ENCODE measurements at places on chromosomes 3 and 15. TPM values are rescaled to one million over a fixed set of nuclear protein-coding genes. Genes with fewer than 3 reads are reported as not detected.

- DNase-seq, result no peak
Measured at GRCh38 chr3:32968920-32969389, 17.5 kb downstream of the CCR4 start.

The TMEM40 gene
- not detected for total RNA-seq

DNA sequence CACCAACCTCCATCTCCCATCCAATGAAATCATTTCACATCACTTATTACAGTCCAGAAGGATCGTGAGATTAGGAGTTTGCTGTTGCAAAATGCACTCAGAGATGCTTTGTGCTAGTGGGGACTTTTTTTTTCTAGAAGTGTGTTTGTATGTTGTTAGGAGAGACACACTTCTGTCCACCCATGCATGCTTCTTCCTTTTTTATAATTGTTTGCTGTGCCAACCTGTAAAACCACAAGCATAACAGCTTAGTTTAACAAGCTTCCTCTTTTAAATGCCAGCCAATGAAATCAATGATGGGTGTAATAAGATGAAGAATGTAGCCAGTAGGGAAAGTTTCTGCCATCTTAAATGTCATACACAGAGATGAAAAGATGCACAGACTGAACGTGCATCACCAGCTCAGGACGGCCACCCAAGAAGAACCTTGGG is 305.6 kb upstream of the STT3B start:
- DNase-seq, result no peak

- no peak for DNase-seq
Measured at GRCh38 chr3:169790687-169791429, 17.7 kb downstream of the MYNN start.

The GPR156 gene
- total RNA-seq, result 0.78 TPM

The SLC26A6 gene
- total RNA-seq, result 7.1 TPM

The SLC28A2 gene
- total RNA-seq, result not detected

DNA sequence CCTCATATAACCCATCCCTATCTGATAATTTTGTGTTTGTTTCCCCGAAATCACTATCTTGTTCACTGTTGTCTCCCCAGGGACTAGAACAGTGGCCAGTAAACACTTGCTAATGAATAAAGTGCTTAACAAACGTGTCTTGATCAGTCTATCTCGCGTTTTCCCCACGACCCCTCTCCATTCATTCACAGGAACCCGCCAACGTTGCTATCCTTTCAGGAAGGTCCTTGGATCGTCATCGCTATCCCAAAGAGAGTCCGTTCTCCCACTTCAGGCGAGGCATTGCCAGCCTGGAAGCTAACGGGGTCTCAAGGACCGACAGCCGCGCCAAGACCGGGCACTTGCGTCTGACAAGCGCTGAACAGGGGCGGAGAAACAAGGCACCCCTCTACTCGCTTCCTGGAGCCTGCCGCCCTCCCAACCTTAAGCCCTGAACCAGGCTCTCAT is 344 bp downstream of the LINS1 start:
- DNase-seq, result no peak

The MUC20 gene
- total RNA-seq, result 10.0 TPM

DNA sequence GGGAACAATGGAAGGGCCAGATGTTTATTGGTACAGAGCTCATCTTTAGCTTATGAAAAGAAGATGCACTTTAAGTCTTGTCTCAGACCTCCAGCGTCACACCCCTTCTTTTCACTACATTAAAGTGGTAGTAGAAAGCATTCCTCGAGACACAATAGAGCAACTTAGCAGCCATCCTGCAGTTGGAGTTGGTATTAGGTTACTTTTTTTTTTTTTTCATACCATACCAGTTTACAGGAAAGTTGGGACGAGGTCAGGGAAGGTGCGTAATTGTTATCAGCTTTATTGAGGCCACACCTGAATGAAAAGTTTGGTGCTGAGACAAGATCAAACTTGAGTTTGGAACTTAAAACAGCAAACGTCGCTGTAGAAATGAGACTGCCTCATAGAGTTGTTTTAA is 203.8 kb downstream of the SOX2 start:
- no peak for DNase-seq

- no peak for DNase-seq
Measured at GRCh38 chr3:4812591-4812990, 166.6 kb upstream of the BHLHE40 start.

The TMEM108 gene
- total RNA-seq, result 12.1 TPM

DNA sequence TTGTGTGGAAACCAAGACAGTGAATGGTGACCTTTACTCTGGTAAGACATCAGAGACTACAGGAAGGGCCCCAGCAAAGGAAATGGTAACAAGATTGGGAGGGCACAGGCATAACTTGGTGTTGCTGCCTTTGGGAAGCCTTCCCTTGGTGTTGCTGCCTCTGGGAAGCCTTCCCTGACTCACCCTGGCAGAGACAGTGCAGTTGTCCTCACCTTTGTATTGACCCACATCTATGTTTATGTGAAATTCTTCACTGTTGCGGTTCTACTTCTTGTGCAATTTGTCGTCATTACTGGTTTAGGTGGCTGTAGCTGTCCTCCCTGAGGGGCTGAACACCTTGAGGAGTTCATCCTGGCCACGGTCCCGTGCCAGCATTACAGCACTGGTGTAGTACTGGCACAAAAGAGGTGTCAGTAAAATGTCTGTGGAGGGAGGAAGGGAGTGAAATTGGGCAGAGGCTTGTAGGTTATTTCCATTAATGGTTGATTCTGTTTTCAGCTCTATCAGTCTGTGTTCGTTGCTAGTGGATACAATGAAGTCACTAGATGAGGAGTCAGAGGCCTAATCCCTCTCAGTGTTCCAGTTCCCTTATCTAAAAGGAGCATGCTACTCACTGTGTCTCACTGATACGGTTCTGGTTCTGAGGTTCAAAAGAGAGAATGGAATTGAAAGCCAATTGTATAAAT is 21.6 kb downstream of the IFT122 start:
- no peak for DNase-seq

DNA sequence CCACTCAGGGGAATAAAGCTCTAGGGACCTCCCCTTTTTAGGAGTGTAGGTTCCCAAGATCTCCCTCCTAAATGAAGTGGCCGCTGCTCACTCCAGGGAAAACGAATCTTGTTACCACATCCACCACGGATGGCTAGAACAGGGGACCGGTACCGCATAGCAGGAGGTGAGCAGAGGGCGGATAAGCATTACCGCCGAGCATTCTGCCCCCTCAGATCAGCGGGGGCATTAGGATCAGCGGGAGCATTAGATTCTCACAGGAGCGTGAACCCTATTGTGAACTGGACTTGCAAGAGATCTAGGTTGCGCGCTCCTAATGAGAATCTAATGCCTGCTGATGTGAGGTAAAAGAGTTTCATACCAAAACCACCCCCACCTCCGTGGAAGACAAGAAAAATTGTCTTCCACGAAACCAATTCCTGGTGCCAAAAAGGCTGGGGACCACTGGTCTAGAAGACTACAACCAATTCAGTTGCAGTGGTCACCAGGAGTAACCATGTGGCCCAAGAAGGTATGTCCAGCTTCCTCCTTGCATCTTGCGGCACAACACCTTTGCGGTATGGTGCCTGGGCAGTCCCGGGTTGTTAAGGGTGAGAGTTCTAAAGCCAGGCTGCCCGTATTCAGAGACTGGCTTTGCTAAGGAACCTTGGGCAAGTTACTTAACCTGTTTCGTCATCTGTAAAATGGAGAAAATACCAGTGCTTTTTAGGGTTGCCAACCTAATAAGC is 1.1 kb upstream of the SS18L2 start:
- no peak for DNase-seq

GRCh38 chr15:78065284-78065872 is 12.1 kb downstream of the TBC1D2B start:
- peak; percentile 96 for DNase-seq

The KNL1 gene
- total RNA-seq, result 0.17 TPM

- no peak for DNase-seq
Measured at GRCh38 chr3:177527182-177527581, 329.9 kb upstream of the TBL1XR1 start.

The PGBD4 gene
- total RNA-seq, result 1.7 TPM

GRCh38 chr3:117106396-117106795 is 396.8 kb downstream of the TUSC7 start:
- no peak for DNase-seq

GRCh38 chr3:113658107-113658506 is 38.3 kb downstream of the USF3 start:
- DNase-seq, result no peak

The QARS1 gene
- total RNA-seq, result 179 TPM

DNA sequence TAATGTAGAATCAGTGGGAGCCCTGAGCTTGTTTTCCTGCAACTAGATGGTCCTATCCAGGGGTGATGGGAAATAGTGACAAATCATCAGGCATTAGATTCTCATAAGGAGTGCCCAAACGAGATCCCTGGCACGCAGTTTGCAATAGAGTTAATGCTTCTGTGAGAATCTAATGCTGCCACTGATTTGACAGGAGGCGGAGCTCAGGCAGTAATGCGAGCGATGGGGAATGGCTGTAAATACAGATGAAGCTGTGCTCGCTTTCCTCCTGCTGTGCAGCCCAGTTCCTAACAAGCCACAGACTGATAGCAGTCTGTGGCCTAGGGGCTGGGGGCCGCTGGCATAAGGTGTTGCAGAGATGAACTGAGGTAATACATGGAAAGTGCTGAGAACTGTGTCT is 28.3 kb upstream of the TMEM42 start:
- DNase-seq, result no peak

GRCh38 chr15:78322243-78322642 is 17.9 kb upstream of the CRABP1 start:
- no peak for DNase-seq

- no peak for DNase-seq
Measured at GRCh38 chr15:66938114-66938830, 127.1 kb upstream of the SMAD3 start.

DNA sequence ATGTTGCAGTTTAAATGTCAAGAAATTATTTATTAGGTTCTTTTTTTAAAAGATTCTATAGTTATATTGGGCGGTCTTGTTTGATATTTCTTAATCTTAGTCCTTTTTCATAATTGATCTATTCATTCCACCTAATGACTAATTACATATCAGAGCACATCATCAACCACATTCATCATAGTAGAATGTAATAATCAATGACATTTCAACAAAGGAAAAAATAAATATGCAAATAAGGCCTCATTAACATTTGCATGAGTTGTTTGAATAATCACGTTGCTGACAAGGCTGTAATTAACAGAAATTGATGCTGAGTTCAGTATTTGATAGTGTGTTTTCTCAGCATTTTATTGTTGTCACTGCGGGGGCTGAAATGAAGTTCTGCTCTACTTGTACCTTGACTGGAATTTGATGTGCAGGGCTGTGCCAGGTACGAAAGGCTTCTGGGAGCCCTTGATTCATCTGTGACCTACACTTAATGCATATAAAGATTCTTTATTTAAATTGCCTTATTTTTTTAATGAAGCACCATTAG is 215.7 kb downstream of the TCF12 start:
- no peak for DNase-seq

GRCh38 chr15:78077053-78077870 is at the start of gene TBC1D2B:
TBC1D2B (minus strand) TSS chr15:78077711; CDS start chr15:78077652, 59 bp downstream.
- no peak for DNase-seq

The SCN5A gene
- 0.42 TPM for total RNA-seq

GRCh38 chr3:20225769-20226168 is 39.8 kb upstream of the SGO1 start:
- DNase-seq, result no peak

GRCh38 chr15:43795197-43795596 is 3.1 kb downstream of the SERF2 start:
- no peak for DNase-seq

DNA sequence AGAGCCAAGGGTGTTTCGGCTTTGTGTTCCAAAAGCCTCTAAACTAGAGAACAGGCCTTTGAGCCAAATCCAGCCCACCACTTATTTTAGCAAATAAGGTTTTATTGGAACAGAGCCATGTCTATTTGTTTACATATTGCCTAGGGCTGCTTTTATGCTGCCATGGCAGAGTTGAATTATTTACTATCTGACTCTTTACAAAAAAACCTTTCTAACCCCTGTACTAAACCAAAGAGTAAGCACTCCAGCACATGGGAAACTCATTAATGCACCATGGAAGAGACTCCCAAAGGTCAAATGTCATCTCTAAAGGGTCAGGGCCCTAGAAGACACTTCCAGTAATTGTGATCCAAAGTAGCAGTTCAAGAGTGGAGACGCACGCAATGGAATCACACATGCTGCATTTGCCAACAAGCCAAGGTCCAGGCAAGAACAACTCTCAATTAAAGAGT is 22.3 kb downstream of the OSBPL10 start:
- peak; percentile 31 for DNase-seq

DNA sequence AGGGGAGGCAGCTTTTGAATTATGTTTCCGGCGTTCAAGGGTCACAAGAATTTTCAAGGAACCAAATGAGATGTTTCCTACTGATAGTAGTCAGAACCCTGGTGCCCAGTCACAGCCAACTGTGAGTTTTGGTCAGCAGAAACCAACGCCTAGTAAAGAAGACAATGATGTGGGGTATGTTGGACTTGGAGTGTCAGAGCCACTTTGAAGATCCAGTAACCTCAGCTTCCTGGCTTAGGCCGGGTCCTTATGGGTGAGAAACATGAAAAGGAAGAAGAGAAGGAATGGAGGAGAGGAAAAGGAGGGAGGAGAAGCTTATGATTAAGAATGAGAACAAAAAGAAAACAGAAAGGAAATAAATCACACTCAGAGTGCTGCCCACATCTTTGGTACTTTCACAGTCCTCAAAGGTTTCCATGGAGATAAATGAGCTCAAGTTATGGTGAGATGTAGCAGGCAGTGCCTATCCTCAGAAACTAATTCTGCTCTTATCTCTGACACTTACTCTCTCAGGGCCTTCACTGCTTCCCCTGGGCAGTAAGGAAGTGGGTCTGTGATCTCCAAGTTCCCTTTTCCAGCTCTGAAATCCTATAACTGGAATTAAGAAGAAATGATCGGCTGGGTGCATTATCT is 2.0 kb upstream of the MCF2L2 start:
- DNase-seq, result no peak

The ATRIP gene
- 4.3 TPM for total RNA-seq

All from esophagus muscularis mucosa (tissue), 4 donors.